AG04449 (cell line): ENCODE measurements at places on chromosomes 11 and 22.

DNA sequence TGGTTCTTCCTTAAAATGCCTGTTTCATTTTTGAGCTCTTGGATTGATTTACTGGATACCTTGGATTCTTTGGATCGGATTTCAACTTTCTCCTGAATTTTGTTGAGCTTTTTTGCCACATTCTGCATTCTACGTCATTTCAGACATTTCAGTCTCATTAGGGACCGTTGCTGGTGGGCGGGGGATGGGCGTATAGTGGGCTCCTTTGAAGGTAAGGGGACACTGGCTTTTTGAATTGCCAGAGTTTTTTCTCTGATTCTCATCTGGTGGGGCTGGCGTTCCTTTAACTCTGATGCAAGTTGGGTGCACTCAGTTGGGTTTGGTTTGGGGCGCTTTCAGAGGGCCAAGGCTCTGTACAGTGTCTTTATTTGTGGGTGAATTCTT is 216.5 kb downstream of the DYNC2H1 start:
- no peak for DNase-seq

GRCh38 chr11:69674267-69674885 is 777 bp downstream of the LTO1 start:
- peak; percentile 53 for DNase-seq

DNA sequence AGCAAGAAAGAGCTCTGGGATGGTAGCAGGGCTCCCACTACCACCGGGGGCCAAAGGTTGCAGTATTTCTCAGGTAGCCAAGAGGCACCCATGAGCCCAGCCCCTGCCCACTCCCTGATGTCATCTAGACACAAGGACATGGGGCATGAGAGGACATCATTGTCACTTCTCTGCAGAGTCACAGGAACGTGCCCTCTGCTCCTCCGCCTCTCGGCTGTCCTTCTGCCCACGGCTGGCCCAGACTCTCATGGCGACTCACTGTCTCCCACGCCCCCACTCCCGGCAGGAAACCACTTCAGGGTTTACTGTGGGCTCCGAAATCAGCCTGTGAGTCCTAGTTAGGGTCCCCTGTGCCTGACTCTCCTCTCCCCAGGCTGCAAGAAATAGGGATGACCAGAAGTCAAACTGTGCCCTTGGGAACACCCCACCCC is 1.8 kb upstream of the GAL start:
- no peak for DNase-seq

DNA sequence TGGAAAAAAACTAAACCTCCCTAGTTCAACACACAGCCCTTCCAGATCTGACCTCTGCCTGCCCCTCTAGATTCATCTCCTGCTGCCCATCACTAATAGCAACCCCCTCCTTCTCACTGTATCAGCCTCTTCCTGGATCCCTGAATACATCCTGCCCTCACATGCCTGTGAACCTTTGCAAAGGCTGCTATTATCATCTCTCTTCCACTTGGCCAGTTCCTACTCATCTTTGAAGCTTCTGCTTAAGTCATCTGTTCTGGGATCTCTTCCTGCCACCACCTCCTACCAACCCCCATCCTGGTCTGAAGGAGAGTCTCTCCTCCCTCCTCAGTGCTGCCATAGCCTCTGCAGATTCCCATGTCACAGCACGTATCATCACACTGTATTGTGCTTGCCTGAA is 38.0 kb upstream of the AMOTL1 start:
- no peak for DNase-seq

DNA sequence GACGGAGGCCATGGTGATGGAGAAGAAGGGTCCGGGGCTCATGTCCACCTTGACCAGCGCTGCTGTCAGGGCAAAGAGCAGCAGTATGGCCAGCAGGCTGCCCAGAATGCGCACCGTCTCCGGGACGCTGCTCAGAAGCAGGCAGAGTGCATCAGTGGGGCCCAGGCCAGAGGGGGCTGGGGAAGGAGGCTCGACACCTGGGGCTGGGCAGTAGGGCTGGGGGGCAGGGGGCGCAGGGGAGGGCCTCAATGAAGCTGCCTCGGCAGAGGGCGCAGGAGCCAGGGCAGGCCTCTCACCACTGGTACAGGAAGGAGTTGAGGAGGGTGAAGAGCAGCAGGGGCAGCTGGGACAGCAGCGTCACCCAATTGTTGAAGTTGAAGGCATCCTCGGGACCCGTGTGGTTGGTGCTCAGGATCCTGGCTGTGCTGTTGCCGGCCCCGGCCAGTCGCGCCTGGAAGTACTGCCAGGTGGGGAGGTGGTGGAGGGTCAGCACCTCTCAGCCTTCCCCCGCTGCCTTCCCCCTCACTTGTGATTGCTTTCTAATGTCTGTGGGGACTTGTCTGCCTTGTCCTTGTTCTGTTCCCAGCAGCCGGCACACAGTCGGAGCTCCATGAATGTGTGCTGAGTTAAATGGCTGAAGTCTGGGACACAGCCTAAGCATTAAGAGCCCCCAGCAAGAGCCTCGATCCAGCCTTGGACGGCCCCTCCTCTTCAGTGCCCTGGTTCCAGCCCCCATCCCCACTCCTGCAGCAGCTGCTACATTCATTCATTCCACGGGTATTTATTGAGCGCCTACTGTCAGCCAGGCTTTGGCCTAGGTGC is 2.3 kb downstream of the SLC29A2 start:
- DNase-seq = no peak

GRCh38 chr22:20653012-20653794 is 120.7 kb upstream of the SERPIND1 start:
- DNase-seq = no peak

GRCh38 chr11:1333091-1333772 is 23.8 kb upstream of the TOLLIP start:
- no peak for DNase-seq

- DNase-seq = no peak
Observed at GRCh38 chr11:33772300-33772699, 2.0 kb downstream of the FBXO3 start.

DNA sequence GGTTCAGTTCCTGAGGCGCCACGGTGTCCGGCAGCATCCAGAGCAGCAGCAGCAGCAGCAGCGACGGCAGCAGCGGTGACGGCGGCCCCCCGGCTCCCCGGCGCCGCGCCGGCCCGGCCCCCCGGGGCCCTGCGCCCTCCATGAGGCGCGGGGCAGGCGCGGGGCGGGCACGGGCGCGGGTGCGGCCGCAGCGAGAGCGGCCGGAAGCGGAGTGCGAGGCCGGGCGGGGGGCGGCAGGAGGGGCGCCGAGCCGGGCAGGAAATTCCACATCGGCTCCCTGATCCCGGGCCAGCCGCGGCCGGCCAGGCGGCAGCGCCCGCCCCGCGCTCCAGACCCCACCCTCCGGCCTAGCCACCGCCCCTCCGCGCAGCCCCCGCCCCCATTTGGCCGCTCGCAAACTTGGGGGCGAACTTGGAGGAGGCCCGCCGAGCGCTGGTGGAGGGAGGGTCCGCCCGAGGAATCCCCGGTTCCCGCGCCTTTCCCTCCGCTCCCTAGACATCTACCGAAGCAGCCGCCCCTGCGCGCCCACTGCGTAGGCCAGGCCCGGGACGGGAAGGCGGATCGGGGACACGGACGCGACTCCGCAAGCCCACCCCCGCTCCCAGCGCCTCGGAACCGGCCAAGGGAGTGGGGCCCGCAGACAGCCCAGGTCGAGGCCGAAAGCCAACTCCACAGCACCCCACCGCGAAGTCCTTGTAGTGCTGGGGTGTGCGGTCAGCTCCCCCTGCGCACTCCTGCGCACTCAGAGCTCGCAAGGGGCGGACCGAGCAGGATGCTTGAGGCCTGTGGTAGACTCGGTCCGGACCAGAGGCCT is at the start of gene SCARF2:
SCARF2 (minus strand) TSS at position 213 of the 814 bp plus-strand sequence; CDS start at position 142, 71 bp downstream.
- no peak for DNase-seq

DNA sequence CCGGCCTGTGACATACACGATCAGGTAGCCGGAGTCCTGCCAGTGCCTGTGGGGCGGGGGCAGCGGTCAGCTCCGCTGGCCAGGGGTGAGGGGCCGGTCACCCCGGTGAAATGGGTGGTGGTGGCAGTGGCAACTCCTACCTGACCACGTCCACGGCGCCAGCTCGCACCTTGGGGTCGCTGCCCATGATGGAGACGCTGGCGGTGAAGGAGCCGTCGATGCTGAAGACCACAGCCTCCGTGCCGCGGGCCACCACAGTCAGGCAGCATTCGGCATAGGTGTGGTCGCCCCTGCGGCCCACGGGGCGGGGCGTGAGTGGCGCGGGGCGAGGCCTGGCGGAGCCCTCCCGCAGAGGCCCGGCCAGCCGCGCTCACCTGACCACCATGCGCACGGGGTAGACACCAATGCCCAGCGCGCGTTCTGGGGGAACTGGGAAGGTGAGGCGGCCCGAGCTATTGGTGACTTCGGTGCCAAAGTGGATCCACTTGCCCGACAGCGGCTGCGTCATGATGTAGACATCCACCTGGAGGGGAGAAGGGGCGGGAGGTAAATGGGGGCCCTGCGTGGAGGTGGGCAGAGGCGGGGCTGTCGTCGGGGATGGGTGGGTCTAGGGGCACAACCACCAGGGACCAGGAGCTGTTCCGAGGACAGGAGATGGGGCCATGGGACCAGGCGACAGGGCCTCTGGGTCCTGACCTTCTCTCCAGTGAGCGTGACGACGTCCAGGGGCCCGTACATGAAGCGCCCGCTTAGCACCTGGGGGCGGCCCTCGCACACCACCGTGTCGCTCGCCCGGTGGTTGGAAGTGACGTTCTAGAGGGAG is 10.9 kb downstream of the AIP start:
- no peak for DNase-seq

DNA sequence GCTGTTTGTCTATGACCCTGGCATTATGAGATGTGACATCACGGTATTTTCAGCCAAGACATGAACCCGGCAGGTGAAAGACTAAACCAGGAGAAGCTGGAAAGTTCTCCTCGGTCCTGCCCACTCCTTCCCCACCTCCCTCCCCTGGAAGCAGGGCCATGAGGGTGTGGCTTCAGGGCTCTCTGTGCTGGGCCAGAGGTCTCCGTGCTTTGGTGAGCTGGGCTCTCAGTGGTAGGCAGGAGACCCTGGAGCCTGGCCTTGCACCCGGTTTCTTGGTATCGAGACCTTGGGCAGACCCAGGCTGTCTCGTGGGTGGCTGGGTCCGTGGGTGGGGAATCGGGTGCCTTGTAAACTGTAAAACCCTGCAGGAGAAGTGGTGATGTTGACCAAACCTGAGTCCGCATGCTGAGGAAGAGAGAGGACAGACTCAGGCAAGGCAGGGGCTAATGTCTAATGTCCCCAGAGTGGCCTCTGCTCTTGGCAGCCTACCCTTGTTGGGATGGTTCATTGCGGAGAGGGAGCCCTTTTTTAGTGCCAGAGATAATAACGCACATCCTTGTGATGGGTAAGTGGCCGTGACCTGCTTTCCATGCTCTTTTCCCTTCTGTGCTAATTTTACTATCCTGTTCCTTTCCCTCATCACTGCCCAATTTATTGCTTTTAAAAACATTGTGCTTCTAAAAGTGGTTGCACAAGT is 48.6 kb upstream of the PARVG start:
- DNase-seq = no peak

DNA sequence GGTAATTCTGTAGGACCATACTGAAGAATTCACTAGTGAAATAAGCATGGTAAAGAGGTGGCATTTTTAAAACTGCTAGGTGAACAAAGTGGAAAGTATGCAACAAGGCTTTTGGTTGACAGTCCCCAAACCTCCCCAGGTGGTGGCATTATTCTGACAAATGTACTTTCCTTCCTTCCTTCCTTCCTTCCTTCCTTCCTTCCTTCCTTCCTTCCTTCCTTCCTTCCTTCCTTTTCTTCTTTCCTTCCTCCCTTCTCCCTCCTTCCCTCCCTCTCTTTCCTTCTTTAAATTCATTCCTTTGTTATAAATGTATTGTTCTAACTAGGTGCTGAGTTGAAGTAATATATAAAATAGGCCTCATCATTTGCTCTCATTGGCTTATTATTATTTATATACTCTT is 284.7 kb upstream of the ANO5 start:
- DNase-seq = no peak

DNA sequence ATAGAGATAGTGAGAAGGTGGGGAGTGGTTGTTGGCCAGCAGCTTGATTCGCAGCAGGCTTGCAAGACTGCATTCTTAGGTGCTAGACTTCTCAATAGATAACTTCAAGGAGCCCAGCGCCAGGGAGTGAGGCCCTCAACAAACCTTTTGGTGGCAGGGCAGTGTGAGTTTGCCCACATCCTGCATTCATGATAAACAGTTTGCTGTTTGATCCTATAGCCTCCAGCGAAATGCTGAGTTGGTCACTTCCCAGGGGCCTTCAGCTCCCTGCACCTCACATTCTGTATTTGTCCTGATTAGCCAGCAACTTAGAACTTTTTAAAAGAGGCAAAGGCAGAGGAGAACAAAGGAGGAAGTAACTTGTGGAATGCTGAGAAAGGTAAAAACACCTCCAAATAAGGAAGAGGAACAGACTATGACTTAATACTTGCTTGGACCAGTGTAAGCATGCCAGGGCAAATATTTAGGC is 25.1 kb downstream of the OR10A6 start:
- no peak for DNase-seq

DNA sequence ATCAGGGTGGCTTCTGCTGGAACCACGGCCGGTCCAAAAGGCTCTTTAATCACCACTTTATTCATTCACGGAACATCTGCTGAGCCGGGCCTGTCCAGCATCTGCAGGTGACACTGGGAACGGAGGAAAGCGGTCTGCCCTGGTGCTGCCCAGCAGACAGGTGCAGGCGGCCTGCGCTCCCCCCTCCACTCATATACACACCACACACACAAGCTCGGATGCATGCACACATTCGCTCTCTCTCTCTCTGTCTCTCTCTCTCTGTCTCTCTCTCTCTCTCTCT is 736.9 kb downstream of the BRD1 start:
- DNase-seq = no peak

GRCh38 chr22:29916007-29916544 is 33.1 kb downstream of the MTMR3 start:
- DNase-seq = no peak

GRCh38 chr11:35145271-35145670 is 6.3 kb downstream of the CD44 start:
- DNase-seq = no peak

DNA sequence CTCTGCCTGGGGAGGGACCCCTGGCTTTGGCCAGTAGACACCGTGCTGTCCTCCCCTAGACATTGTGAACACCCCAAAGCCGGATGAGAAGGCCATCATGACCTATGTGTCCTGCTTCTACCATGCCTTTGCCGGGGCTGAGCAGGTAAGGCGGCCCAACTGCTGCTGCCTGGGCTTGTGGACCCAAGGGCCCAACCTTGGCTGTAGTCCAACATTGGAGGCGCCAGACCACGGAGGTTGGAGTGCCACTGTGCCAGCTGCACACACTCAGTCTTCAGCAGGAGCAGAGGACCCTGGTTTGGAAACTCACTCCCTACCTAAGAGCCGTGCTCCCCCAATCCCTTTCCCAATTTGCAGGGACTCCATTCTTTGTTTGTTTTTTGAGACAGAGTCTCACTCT is 9.4 kb downstream of the ACTN3 start:
- no peak for DNase-seq

DNA sequence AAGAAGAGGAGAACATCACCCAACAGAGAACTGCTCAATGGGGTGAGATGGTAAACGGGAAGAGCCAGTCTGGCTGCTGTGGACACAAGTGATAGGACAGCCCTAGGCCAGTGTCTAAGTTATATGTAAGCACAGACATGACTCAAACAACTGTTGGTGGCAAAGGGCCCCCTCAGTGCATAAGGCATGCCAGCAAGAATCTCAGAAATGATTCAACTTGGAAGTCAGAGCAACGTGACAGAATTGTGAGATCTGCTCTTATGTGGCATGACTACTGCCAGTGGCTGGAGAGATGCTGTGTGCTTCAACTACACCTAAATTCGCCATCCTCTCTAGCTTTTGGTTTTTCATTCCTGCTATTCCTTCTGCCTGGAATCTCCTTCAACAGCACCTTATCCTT is 7.4 kb downstream of the SLN start:
- DNase-seq = no peak

GRCh38 chr11:131229221-131229620 is 141.2 kb upstream of the NTM start:
- DNase-seq = no peak

- DNase-seq = peak; percentile 87
Observed at GRCh38 chr11:7977232-7977917, 9.8 kb upstream of the EIF3F start.
